ENCODE measurements at places on chromosomes 5 and 9. TPM values are rescaled to one million over a fixed set of nuclear protein-coding genes. Genes with fewer than 3 reads are reported as not detected.

DNA sequence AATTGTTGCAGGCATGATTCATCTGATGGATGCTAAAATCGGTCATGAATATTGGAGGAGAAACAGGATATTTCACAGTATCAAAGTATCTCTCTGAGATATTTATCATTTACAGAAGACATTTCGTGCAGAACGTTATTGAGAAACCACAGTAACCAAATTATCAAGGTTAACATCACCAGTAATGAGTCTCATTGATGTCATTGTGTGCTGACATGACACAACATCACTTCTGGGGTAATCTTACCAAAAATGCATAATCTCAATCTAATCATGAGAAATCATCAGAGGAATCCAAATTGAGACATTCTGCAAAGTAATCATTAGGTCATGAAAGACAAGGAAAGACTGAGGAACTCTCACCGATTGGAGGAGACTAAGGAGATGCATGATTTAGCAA, 42.7 kb downstream of the C5orf22 start:
- H3K4me3 ChIP-seq, result no peak overlapping the region
- peak; percentile 15 for DNase-seq
- no peaks in the 10 kb centered on the region for H3K27me3 ChIP-seq

- H3K4me3 ChIP-seq, result peak overlapping the region; percentile 49
- peak overlapping the region; percentile 97 for H3K27ac ChIP-seq
- no peaks in the 10 kb centered on the region for H3K27me3 ChIP-seq
- peak; percentile 88 for DNase-seq
Observed at GRCh38 chr5:158951436-158952247, 148.1 kb downstream of the EBF1 start.

- no peaks in the 10 kb centered on the region for H3K27me3 ChIP-seq
- peaks cover 10% of the 10 kb centered on the region for H3K4me1 ChIP-seq
- DNase-seq, result no peak
- H3K4me3 ChIP-seq, result no peak overlapping the region
Observed at GRCh38 chr9:33304362-33304761, 14.0 kb downstream of the NFX1 start.

DNA sequence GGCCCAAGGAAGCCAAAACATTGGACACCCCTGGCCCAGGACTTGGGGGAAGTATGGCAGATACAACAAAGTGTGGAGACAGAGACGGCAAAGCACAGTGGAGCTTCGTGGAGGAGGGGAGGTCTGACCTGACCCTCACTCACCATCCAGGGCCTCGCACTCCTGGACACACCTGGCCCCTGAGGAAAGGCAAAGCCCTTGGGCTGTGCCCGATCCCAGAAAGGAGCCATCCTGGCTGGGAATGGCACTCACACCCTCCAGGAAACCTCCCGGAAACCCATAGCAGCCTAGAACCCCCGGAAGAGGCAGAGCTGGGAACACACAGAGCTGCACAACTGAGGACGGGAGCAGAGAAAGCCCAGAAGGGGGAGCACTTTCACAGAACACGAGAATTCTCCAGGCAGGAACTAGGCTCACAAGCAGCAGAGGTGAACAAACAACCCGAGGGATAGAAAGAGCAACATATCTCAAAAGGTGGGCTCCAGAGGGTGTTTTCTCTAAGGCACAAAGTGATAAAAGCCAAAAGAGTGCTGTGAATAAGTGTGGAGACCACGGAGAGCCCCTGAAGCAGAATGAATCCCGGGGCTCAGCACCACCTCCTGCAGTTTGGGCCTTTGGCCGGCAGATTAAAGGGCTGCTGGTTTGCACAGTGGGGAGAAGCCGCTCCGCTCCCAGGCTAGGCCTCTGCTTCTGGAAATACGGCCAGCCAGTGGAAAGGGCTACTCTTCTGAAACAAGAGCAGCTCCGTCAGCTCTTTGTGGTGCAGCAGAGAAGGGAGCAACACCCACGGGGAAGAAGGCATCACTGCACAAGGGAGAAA, 108.2 kb downstream of the UBE2R2 start:
- peak; percentile 80 for DNase-seq
- H3K36me3 ChIP-seq, result peaks cover 24% of the 10 kb centered on the region
- no peak overlapping the region for H3K4me3 ChIP-seq
- no peak overlapping the region for H3K27ac ChIP-seq
- no peaks in the 10 kb centered on the region for H3K27me3 ChIP-seq

GRCh38 chr5:178385496-178385890, 152.9 kb upstream of the PHYKPL start:
- peak; percentile 35 for DNase-seq
- no peak overlapping the region for H3K27ac ChIP-seq
- no peaks in the 10 kb centered on the region for H3K36me3 ChIP-seq
- H3K27me3 ChIP-seq, result no peaks in the 10 kb centered on the region
- H3K4me3 ChIP-seq, result no peak overlapping the region
- no peaks in the 10 kb centered on the region for H3K4me1 ChIP-seq

DNA sequence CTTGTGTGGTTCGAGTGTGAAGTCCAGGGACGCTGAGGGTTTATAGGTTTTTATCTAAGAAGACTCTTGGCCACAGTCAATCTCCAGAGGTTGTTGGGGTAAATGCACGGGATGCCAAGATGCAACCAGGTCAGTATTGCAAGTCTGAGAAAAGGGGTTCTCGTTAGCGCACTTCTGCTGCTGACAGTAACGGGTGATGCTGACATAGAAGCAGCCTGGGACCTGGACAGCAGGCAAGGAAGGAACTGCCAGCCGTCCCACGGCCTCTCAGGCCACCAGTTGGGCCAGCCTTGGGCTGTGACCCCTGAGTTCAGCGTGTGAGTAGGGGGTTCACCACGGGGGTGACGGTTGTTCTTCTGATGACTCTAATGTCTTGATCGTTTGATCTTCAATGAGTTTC, 39.0 kb downstream of the TENT4A start:
- peaks cover 32% of the 10 kb centered on the region for H3K36me3 ChIP-seq
- no peak overlapping the region for H3K27ac ChIP-seq
- DNase-seq, result no peak

DNA sequence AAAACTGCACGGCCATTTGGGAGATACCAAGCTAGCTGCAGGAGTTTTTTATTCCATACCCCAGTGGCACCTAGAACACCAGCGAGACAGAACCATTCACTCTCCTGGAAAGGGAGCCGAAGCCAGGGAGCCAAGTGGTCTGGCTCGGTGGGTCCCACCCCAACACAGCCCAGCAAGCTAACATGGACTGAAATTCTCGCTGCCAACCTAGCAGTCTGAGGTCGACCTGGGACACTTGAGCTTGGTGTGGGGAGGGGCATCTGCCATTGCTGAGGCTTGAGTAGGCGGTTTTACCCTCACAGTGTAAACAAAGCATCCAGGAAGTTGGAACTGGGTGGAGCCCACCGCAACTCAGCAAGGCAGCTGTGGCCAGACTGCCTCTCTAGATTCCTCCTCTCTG, 108.9 kb upstream of the CHD1 start:
- no peak overlapping the region for H3K27ac ChIP-seq
- no peaks in the 10 kb centered on the region for H3K36me3 ChIP-seq
- H3K27me3 ChIP-seq, result no peaks in the 10 kb centered on the region
- H3K4me3 ChIP-seq, result no peak overlapping the region
- peaks cover 11% of the 10 kb centered on the region for H3K4me1 ChIP-seq
- DNase-seq, result no peak

GRCh38 chr5:88689668-88690408, 193.1 kb downstream of the MEF2C start:
- H3K27ac ChIP-seq, result no peak overlapping the region
- H3K27me3 ChIP-seq, result no peaks in the 10 kb centered on the region
- no peak for DNase-seq
- no peak overlapping the region for H3K4me3 ChIP-seq
- H3K36me3 ChIP-seq, result no peaks in the 10 kb centered on the region

DNA sequence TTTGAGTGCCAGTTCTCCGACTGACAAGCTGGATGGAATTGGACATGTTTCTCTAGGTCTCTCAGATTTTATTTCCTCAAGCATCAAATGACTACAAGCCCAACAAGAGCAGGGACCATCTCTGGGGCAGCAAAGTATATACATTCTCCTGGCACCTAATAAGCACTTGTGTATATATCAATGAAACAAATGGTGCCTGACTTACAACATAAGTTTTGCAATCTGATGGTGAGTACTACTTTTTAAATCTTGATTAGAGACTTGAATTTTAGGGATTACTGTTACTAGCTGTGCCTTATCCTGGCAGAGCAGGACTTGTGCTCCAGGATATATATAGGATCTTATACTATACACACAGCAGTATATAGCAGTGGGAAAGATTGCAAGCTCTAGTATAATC, 8.8 kb upstream of the ABLIM3 start:
- H3K27ac ChIP-seq, result no peak overlapping the region
- peaks cover 10% of the 10 kb centered on the region for H3K4me1 ChIP-seq
- no peak overlapping the region for H3K4me3 ChIP-seq
- no peaks in the 10 kb centered on the region for H3K27me3 ChIP-seq

GRCh38 chr9:136109351-136110081, 9.2 kb downstream of the TMEM250 start:
- H3K4me1 ChIP-seq, result peaks cover 21% of the 10 kb centered on the region
- H3K36me3 ChIP-seq, result no peaks in the 10 kb centered on the region
- no peaks in the 10 kb centered on the region for H3K27me3 ChIP-seq
- H3K4me3 ChIP-seq, result peak overlapping the region; percentile 43
- peak; percentile 81 for DNase-seq
- H3K27ac ChIP-seq, result no peak overlapping the region

- no peak overlapping the region for H3K27ac ChIP-seq
- no peak overlapping the region for H3K4me3 ChIP-seq
- no peaks in the 10 kb centered on the region for H3K27me3 ChIP-seq
- H3K4me1 ChIP-seq, result no peaks in the 10 kb centered on the region
Observed at GRCh38 chr5:15933259-15934207, 246.1 kb downstream of the MARCHF11 start.

GRCh38 chr5:137604348-137605095, 105.4 kb upstream of the SPOCK1 start:
- no peaks in the 10 kb centered on the region for H3K27me3 ChIP-seq
- no peaks in the 10 kb centered on the region for H3K4me1 ChIP-seq

DNA sequence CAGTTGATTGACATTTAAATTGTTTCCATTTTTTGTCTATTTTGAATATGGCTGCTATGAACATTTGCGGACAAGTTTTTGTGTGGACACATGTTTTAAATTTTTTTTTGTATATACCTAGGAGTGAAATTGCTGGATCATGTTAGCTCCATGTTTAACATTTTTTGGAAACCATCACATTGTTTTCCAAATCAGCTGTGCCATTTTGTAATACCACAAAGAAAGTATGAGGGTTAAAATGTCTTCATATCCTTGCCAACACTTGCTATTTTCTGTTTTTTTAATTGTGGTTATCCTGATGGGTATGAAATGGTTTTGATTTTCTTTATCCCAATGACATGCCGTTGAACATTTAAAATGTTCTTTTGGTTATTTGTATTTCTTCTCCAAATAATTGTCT, 52.1 kb downstream of the CARTPT start:
- H3K36me3 ChIP-seq, result no peaks in the 10 kb centered on the region
- no peak overlapping the region for H3K27ac ChIP-seq
- H3K4me1 ChIP-seq, result no peaks in the 10 kb centered on the region
- no peak overlapping the region for H3K4me3 ChIP-seq

- H3K27me3 ChIP-seq, result no peaks in the 10 kb centered on the region
- no peaks in the 10 kb centered on the region for H3K36me3 ChIP-seq
- no peak overlapping the region for H3K27ac ChIP-seq
- no peak overlapping the region for H3K4me3 ChIP-seq
- H3K4me1 ChIP-seq, result no peaks in the 10 kb centered on the region
Observed at GRCh38 chr9:127088724-127089615, 33.5 kb downstream of the ANGPTL2 start.

- peaks cover 30% of the 10 kb centered on the region for H3K4me1 ChIP-seq
- peak; percentile 99 for DNase-seq
- H3K4me3 ChIP-seq, result peak within 1 kb of the TSS; percentile 99
- peaks cover 4% of the 10 kb centered on the region for H3K36me3 ChIP-seq
- peak within 1 kb of the TSS; percentile 20 for H3K27ac ChIP-seq
Observed at GRCh38 chr9:136885950-136886578, at the start of gene TRAF2. Gene TRAF2, plus strand, starts transcription at chr9:136886516. Its CDS starts 12,225 bp downstream, at chr9:136898741.

GRCh38 chr9:137067860-137068538, 2.4 kb downstream of the SAPCD2 start:
- H3K4me3 ChIP-seq, result peak overlapping the region; percentile 100
- H3K4me1 ChIP-seq, result peaks cover 28% of the 10 kb centered on the region
- H3K36me3 ChIP-seq, result peaks cover 7% of the 10 kb centered on the region
- H3K27me3 ChIP-seq, result no peaks in the 10 kb centered on the region

GRCh38 chr5:95081982-95082381, 202.9 kb downstream of the MCTP1 start:
- DNase-seq, result no peak
- no peaks in the 10 kb centered on the region for H3K4me1 ChIP-seq
- no peak overlapping the region for H3K27ac ChIP-seq
- H3K4me3 ChIP-seq, result no peak overlapping the region

GRCh38 chr9:96321515-96321914, 19.5 kb upstream of the HSD17B3 start:
- H3K27me3 ChIP-seq, result no peaks in the 10 kb centered on the region
- no peaks in the 10 kb centered on the region for H3K4me1 ChIP-seq
- no peak overlapping the region for H3K4me3 ChIP-seq
- no peaks in the 10 kb centered on the region for H3K36me3 ChIP-seq
- DNase-seq, result no peak

GRCh38 chr5:107535849-107536248, 134.9 kb downstream of the EFNA5 start:
- no peak for DNase-seq
- H3K4me3 ChIP-seq, result no peak overlapping the region
- H3K4me1 ChIP-seq, result no peaks in the 10 kb centered on the region
- H3K36me3 ChIP-seq, result no peaks in the 10 kb centered on the region

DNA sequence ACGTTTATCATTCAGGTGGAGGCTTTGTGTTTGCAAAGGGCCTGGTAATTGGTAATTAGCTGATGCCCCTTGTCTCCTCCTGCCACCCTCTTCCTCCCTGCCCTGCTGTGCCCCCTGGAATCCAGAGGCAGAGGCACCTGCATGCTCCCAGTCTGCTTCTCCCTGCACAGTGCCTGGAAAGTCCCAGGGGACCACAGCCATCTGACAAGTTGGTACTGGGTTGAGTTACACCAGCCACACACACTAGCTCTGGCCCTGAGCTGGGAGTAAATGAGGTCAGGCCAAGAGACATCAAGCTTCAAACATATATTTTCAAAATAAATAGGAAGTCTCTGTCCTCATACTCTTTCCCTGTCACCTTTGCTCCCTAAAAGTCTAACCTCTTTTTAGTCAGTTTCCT, 56.3 kb downstream of the INSYN2B start:
- no peaks in the 10 kb centered on the region for H3K36me3 ChIP-seq
- peaks cover 51% of the 10 kb centered on the region for H3K4me1 ChIP-seq
- no peaks in the 10 kb centered on the region for H3K27me3 ChIP-seq
- no peak overlapping the region for H3K27ac ChIP-seq

ZFP37 gene
- total RNA-seq, result not detected

FCN2 gene
- total RNA-seq, result not detected

PCDHB9 gene
- total RNA-seq, result 0.29 TPM

CCDC180 gene
- total RNA-seq, result 8.6 TPM

IL9 gene
- total RNA-seq, result not detected

PPP1R2B gene
- not detected for total RNA-seq

CRB2 gene
- total RNA-seq, result not detected

CTSV gene
- total RNA-seq, result 6.5 TPM

ANXA2R gene
- total RNA-seq, result 15.3 TPM

EQTN gene
- not detected for total RNA-seq

NINJ1 gene
- total RNA-seq, result 10.3 TPM

IFNK gene
- total RNA-seq, result not detected

EFCAB9 gene
- total RNA-seq, result not detected

FANCC gene
- 14.0 TPM for total RNA-seq
